ENCODE measurements at places on chromosomes 3 and 15.
A peak's percentile ranks its signal among the peaks of the same experiment; 100 is the strongest.

DNA sequence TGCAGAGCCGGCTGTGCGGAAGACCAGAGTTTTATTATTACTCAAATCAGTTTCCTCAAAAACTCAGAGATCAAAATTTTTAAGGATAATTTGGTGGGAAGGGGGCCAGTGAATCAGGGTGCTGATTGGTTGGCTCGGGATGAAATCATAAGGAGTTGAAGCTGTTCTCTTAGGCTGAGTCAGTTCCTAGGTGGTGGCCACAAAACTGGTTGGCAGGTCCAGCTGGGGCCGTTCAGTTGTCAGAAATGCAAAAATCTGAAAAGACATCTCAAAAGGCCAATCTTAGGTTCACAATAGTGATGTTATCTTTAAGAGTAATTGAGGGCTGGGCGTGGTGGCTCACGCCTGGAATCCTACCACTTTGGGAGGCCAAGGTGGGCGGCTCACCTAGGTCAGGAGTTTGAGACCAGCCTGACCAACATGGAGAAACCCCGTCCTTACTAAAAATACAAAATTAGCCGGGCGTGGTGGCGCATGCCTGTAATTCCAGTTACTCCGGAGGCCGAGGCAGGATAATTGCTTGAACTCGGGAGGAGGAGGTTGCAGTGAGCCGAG, 2.3 kb upstream of the ZNF589 start:
- no peak for DNase-seq

- no peak for DNase-seq
These were observed 30.5 kb upstream of the TCF12 start for GRCh38 chr15:56887782-56888438.

DNA sequence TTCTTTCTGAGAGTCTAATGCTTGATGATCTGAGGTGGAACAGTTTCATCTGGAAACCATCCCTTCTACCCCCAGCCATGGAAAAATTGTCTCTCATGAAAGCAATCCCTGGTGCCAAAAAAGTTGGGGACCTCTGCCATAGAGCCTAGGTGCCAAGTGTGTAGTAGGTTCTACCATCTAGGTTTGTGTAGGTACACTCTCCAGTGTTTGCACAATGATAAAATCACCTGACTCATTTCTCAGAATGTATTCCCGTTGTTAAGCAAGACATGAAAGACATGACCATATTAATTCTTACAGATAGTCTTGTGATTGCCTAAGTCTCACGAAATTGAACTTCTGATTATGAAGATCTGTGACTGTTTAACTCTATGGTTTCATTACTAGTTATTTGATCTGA, 68.6 kb downstream of the KAT2B start:
- no peak for DNase-seq

- no peak for DNase-seq
These were observed 64.6 kb upstream of the UBE2E1 start for GRCh38 chr3:23741036-23741706.

- DNase-seq, result no peak
These were observed 80.7 kb downstream of the SQOR start for GRCh38 chr15:45715528-45715927.

DNA sequence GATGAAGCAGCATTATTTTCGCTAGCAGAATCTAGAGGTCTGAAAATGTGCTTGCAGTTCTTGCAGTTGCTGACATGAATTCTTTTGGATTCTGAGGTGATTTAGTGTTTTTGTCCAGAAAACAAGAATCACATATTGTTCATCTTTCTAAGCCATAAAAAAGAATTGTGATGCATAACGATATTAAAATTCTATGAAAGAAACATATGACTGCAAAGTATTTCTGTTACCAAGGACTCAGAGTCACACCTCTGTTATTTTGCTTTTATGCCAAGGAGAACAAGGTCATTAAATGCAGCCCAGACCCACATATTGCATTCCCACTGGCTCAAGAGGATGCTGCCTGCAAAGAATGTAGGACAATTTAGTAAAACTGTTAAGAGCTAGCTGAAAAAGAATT, 299.8 kb upstream of the GPR149 start:
- no peak for DNase-seq

- DNase-seq, result no peak
These were observed 130.1 kb downstream of the P2RY1 start for GRCh38 chr3:152964911-152965609.

DNA sequence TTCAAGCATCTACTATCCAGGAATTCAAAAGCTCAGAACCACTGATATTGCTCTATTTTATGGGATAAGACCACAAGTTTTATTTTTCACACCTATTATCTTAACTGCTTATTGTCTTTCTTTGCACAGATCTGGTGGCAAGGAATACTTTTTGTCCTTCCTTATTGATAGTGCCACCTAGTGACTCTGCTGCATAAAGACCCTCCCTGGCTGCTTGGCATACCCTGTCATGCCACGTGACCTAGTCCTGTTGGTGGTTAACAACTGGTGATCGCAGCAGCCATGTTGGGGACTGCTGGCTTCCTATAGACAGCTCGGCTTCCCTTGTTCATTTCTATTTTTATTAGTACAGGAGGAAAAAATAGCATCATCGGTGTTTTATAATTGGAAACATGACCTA, 236.3 kb downstream of the MEX3B start:
- peak; percentile 40 for DNase-seq

DNA sequence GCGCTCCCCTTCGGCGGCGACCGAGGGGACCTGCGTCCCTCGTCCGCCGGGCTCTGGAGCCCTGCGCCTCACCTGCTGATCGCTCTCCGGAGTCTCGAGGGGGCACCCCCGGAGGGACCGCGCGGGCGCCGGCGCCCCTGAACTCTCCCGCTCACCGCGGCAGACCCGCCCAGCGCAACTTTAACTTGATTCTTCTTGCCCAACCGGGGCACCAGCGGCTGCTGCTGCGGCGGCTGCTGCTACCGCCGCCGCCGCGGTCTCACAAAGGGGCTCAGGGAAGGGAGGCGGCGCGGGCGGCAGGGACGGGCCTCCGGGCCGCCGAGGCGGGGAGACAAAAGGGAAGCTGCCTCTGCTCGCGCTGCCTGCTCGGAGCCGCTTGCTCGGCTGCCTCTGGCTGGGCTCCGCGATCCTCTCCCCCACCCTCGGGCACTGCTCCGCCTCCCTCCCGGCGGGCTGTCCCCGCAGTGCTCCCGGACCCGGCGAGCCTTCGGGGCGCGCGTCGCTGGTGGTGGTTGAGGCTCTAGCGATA, at the start of gene PPM1L:
TSS of gene PPM1L (plus strand) at position 456 of the 529 bp plus-strand sequence.
- peak; percentile 74 for DNase-seq

DNA sequence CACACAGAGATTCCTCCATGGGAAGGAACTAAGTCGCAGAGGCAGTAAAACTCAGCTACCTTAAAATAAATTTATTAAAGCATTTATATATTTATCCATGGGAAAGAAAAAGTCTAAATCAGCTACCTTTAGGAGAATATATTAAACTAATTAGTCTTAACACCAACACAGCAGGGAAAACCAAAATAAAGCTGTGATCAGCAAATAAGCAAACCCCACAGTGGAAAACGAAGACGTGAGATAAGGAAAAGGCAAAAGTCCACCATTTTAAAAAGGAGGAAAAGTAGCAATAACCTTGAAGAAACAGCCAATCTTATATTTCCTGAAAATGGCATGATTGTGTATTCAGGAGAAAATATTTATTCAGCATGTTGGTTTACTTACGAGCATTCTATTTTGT, 473.0 kb upstream of the ROBO2 start:
- no peak for DNase-seq

GRCh38 chr15:45796433-45796832, 161.6 kb downstream of the SQOR start:
- DNase-seq, result no peak

DNA sequence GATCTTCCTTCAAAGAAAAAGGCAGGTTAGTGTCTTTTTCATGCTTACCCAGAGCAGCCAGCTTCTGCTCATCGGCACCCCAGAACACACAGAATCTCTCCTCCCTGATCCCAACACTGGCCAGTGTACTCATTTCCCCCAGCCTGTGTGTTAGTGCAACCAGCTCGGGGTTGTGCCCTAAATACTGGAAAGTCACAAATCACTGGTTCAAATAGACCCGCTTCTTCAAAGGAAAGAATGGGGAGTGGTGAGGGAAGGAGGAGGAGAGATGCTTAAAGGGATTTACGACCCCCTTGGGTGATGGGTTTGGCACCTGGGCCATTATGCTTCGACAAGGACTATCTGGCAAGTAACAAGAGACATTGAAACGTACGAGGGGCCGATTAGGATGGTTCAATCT, 114.0 kb downstream of the FOXB1 start:
- DNase-seq, result no peak

DNA sequence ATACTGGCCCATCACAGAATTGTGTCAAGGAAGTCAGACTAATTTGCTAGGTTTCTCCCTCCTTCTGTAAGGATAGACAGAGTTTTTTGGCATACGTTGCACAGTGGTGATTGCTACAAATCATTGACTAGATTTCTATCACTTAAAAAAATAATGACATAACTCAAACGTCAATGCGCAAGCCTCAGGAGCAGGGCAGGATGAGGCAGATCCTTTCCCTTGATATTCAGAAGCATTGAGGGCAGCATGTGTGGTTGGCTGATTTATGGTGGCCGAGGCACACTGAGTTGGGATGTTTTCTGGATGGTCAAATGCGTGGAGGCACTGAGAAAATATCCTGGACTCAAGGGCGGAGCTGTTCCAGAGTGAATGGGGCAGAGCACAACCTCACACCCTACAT, 14.4 kb downstream of the THSD4 start:
- DNase-seq, result no peak

DNA sequence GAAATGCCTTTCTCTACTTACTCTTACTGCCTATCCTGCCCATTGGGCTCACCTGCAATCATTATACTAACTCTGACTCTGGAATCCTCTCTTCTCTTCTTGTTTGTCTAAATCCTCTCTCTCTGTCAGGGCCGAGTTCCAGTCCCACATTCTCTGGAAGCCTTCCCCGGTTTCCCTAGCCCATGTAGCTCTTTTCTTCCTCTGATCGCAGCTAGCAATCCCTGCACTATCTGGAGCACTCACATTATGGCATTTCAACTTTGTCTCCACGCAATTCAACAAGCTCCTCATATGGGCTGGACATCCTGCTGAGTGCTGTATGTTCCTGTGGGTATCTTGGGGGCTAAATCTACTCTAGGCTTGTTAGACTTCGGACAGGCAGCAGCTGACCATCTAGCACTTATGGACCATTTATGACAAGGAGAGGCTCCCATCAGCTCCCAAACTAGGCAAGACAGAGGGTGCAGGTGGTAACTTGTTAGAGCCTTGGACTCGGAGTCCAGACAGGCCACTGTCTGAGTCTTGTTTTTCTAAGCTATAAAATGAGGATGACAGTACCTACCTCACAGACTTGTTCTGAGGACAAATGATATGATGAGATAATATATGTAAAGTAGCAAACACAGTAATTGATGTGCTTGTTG, 58.3 kb downstream of the EPHB3 start:
- DNase-seq, result no peak

- DNase-seq, result no peak
These were observed 38.2 kb downstream of the SLITRK3 start for GRCh38 chr3:165158011-165158410.

Data from femur (tissue), 1 donor.